Stimulated activated CD8-positive, alpha-beta memory T cell treated with anti-CD3 and anti-CD28 coated beads, Interleukin-15, amount 100 ng/mL, for 4 hours (primary cell): ENCODE measurements at places on chromosomes 1 and 21.
A peak's percentile ranks its signal among the peaks of the same experiment; 100 is the strongest.

GRCh38 chr1:212856755-212857154 is 1.3 kb upstream of the FLVCR1 start:
- no peak for DNase-seq

DNA sequence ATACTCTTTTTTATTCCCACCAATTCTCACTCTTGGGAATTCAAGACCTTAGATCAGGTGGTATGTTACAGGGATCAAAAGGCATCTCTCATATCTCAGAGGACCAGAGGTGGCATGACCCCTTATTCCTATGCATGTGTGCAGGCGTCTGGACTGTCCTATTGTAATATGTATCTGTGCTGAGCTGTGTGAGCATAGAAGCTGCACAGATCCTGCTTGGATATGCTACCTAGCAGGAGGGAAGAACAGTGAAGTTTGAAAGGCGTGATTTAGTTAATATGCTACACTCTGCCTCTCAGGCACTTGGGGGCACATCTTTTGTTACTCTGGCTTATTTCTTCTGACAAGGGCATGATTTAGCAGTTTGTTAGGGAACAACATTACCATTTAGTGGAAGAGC is 86.7 kb upstream of the ZRANB2 start:
- no peak for DNase-seq

- DNase-seq = no peak
Observed at GRCh38 chr1:3711780-3712451, 40.3 kb upstream of the CCDC27 start.

DNA sequence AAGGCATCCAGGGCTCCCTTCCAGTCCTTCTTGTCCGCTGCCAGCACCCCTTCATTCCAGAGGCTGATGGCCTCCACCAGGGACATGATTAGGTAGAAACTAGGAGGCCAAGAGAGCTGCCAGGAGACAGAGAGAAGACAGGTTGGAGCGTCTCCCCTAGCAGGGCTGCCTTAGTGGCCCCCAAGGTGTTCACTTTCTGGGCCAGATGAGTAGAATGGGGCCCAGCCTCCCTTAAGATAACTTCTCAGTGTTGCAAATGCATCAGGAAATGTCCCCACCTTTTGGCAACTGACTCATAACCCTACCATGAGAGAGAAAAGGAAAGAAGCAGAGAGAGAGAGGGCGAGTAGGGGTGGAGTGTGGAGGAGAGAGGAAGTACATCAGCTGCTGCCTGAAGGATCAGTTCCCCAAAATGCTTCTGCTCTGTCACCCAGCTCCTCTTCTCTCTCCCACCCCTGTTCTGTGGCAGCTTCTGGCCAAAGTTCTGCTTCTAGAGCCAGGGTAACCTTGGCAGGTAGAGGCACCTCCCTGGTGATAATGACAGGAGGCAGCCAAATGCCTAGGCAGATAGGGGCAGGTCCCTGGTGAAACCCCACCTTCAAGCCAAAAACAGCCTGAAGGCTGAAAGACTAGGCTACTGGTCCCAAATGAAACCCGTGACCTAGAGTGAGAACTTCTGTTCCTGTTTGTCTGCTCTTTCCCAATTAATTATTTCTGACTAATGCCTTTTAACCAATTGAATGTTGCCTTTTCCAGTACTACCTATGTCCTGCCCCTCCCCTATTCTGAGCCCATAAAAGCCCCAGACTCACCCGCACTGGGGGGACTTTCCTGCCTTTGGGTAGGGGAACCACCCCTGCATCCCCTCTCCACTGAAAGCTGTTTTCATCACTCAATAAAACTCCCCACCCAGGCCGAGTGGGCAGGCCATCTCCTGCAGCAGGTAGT is at the start of gene NCF2:
Gene NCF2, minus strand, starts transcription at position 216 of the 948 bp plus-strand sequence. Its CDS starts 130 bp downstream, at position 86.
- DNase-seq = no peak

- DNase-seq = no peak
Observed at GRCh38 chr1:11862890-11863289, 4.1 kb upstream of the NPPB start.

DNA sequence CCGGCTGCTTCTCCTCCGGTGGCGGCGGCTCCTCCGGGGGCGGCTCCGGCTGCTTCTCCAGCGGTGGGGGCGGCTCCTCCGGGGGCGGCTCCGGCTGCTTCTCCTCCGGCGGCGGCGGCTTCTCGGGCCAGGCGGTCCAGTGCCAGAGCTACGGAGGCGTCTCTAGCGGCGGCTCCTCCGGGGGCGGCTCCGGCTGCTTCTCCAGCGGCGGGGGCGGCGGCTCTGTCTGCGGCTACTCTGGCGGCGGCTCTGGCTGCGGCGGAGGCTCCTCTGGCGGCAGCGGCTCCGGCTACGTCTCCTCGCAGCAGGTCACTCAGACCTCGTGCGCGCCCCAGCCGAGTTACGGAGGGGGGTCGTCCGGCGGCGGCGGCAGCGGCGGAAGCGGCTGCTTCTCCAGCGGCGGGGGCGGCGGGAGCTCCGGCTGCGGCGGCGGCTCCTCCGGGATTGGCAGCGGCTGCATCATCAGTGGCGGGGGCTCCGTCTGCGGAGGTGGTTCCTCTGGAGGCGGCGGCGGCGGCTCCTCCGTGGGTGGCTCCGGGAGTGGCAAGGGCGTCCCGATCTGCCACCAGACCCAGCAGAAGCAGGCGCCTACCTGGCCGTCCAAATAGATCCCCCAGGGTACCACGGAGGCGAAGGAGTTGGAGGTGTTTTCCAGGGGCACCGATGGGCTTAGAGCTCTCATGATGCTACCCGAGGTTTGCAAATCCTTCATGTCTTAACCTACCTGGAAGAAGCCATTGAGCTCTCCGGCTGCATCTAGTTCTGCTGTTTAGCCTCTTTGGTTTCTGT is 2.0 kb downstream of the LORICRIN start:
- DNase-seq = peak; percentile 5

GRCh38 chr1:35192056-35192852 is 691 bp downstream of the SFPQ start:
- DNase-seq = peak; percentile 78

DNA sequence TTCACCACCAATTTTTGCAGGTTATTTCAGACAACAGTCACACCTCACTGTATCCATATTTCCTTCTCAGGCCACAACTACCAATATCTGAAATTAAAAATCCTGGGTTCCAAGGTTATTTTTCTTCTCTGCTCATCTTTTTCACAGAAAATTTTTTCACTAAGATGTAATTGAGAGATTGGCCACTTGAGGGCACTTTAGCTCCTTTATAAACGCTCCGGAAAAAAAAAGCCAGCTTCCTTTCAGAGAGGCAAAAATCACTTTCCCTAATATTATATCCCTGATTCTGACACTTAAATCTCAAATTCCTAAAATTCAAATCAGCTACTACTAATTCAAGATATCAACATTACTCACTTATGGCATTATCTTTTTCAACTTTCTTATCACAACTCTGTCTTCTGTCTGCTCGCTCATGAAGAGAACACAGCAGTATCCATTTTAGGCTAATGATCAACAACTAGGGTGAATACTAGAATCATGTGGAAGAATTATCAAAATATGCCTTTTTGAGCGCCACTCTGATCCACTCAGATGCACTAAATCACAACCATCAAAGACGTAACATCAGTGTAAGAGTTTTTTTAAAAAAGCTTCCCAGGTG is 101.4 kb upstream of the RGS1 start:
- no peak for DNase-seq

GRCh38 chr1:37753473-37754321 is 11.2 kb downstream of the EPHA10 start:
- DNase-seq = no peak

- no peak for DNase-seq
Observed at GRCh38 chr21:31905503-31906451, 33.0 kb downstream of the HUNK start.

GRCh38 chr1:90616395-90616794 is 100.7 kb downstream of the BARHL2 start:
- no peak for DNase-seq

DNA sequence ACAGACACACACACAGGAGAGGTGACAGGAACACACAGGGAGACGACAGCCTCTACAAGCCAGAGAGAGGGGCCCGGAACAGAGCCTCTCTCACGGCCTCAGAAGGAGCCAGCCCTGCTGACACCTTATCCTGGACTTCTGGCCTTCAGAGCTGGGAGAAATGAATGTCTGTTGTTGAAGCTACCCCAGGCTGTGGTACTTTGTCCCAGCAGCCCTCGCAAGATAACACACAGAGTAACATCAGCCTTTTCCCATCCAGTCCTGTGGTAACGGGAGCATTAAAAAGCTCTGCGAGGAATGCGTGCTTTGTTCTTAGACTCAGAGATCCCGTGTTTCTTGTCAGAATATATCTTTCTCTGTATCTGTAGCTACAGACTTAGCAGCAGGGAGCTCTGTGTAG is 131.2 kb downstream of the SIM2 start:
- DNase-seq = no peak

DNA sequence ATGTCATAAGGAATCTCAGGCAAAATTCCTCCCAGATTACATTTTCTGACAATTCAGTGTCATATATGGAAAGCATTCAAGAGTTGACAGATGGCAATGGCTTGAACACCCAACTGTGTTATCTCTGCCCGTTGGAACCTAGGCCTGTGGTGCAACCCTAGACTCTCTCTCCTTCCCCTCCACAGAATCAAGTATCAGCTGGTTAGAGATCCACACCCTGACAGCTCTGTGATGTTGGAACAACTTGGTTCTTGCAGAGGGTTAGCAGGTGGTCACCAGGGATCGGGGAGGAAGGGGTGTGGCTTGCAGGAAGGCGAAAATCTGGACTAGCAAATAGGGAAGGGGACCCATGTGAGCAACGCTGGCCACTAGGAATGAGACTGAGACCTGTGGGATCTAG is 26.3 kb downstream of the PCSK9 start:
- DNase-seq = no peak

GRCh38 chr1:235100194-235100772 is 28.4 kb downstream of the TOMM20 start:
- DNase-seq = no peak

- no peak for DNase-seq
Observed at GRCh38 chr1:47474278-47475193, 36.7 kb downstream of the FOXD2 start.

DNA sequence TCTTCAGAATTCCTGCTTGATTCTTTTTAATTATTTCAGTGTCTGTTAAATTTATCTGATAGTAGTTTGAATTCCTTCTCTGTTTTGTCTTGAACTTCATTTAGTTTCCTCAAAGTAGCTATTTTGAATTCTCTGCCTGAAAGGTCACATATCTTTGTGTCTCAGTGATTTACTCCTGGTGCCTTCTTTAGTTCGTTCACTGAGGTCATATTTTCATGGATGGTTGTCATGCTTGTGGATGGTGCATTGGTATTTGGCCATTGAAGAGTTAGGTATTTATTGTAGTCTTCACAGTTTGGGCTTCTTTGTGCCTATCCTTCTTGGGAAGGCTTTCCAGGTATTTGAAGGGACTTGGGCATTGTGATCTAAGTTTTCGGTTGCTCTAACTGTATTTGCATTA is 267.9 kb downstream of the HHAT start:
- DNase-seq = no peak

GRCh38 chr1:185864331-185864730 is 130.1 kb downstream of the HMCN1 start:
- no peak for DNase-seq

- DNase-seq = no peak
Observed at GRCh38 chr1:175313672-175314225, 121.2 kb upstream of the KIAA0040 start.

DNA sequence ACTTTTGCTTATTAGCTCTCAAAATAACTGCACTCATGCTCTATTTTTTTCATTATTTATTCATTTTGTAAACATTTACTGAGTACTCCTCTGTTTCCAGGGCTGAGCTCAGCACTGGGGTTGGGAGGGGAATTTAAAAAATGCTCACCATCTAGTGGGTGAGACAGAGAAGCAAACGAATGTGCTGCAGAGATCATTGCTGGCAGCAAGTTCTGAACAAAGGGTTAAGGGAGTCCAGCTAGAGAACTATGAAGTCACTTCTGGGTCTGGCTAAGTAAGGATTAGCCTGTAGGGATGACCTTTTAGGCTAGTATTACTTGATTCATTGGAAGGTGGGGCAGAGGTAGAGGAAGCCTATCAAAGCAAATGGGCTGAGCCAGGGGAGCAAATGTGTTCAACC is 99.1 kb upstream of the ZNF644 start:
- DNase-seq = no peak

DNA sequence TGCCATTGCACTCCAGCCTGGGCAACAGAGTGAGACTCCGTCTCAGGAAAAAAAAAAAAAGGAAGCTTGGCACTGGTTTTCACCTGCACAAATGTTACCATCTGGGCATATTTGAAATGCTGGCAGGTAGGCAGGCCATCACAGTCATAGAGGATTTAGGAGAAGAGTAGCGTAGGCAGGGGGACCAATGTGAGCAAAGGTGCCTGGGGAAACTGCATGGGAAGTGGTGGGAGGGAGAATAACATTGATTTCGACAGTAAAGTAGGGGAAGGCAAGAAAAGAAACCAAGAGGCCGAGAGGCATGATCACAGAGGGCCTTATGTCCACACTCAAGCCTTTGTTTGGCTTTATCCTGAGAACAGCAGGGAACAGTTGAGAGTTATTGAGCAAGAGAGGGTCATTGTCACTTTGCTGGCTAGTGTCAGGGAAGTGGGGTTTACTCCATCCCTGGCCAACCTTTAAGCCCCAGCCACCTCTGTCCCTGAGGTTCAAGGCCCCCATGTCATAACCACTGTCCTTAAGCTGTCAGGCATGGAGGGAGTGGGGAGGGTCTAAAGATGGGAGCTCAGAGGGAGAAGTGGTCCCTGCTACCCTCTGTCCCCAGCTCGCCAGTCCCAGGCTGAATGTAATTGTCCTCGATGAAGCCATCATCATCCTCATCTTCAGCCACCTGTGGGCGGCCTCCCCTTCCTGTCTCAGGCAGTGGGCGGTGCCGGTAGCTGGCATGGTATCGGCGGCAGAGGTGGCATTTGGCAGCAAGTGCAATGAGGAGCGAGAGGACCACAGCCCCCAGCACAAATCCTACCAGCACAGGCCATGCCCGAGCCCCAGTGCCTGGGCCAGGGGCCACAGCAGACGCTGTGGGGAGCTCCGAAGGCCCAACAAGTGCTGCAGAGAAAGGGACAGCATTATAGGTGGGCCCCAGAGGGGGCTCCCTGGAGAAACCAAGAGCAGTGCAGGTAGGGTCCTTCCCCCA is 2.9 kb downstream of the C1orf210 start:
- no peak for DNase-seq

DNA sequence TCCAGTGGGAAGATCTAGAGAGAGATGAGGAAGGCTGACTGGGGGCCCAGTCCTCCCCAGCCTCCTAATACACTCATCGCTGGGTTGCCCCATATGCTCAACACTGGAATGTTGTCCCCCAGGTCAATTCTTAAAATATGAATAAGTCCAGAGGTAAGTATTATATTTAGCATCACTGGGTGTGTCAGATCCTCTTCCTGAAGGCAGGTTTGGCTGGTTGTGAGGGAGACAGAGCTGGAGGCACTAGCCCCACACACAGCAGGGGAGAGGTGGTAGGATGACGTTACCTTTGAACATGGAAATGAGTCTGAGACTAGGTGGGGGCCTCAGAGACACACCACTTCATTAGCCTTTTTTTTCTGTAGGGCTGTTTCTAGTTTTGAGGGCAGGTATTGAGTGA is 42.6 kb downstream of the SLC44A3 start:
- DNase-seq = no peak

- DNase-seq = no peak
Observed at GRCh38 chr1:153818876-153819275, 43.7 kb downstream of the SLC27A3 start.

GRCh38 chr1:84539972-84540371 is 33.6 kb upstream of the GNG5 start:
- no peak for DNase-seq
